ENCODE measurements at places on chromosomes 11 and 22.

- DNase-seq, result no peak
Observed at GRCh38 chr11:126153972-126154371, 57.5 kb downstream of the RPUSD4 start.

DNA sequence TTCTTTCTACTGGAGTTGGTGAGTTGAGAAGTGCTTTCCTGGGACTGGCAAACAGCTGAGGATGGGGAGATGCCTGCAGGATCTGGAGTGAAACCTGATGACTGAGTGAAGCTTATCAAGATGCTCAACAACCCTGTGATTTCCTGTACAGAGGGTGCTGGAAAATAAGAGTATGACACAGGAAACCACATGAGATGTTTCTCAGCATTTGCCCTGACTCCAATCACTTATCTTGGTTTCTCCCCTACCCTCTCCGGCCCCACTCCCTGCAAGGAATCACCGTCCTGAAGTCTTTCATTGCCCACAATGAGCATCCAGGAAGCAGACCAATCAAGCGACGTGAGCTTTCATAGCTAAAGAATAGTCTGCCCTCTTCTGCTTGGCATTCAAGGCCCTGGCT, at the start of gene MRGPRX2:
Gene MRGPRX2, minus strand, starts transcription at position 89 of the 400 bp plus-strand sequence. CDS start 4,315 bp downstream, outside the sequence.
- DNase-seq, result no peak

DNA sequence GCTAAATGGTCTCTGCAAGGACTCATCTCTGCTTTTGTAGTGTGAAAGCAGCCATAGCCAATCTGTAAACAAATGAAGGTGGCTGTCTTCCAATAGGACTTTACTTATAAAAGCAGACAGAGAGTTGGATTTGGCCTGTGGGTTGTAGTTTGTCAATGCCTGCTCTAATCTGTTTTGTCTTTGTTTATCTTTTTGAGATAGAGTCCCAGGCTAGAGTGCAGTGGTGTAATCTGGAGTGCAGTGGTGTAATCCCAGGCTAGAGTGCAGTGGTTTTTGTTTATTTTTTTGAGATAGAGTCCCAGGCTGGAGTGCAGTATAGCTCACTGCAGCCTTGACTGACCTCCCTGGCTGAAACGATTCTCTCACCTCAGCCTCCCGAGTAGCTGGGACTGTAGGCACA, 8.6 kb downstream of the PPP6R3 start:
- DNase-seq, result no peak

DNA sequence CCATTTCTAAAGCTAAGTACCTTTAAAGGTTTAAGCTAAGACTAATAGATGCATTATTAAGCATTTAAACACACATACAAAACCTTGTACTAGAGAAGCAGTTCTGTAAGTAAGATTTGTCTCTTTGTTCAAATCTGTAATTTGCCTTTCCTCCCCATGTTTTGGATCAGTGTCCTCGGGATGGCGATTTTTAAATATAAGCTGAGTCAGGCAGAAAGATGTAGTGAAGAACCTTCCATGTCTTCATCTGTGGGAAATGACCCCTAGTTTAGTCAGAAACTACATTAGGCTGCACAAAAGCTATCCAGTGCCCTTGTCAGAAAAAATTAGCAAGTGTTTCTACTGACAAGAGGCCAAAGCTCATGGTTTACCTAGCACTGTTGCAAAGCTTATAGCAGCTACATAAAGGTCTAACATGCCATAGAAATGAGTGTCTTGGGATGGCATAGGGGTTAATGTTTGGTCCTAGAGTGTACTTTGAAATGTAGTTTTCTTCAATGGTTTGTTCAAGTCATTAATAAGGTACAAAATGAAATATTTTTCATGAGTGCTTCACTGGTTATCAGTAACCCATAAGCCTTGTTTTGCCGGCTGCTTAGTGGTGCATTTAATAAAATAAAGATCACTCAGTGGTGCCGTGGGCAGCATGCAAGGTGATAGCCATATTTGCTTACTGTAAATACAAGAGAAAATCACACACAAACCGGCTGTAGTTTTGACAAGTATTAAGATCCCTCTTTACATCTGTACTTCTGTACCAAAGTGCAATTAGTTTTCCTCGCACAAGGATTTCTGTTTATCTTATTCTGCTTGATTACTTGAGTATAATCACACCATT, 139.8 kb downstream of the ELP4 start:
- no peak for DNase-seq

GRCh38 chr11:133555034-133555433, 22.7 kb upstream of the OPCML start:
- no peak for DNase-seq

DNA sequence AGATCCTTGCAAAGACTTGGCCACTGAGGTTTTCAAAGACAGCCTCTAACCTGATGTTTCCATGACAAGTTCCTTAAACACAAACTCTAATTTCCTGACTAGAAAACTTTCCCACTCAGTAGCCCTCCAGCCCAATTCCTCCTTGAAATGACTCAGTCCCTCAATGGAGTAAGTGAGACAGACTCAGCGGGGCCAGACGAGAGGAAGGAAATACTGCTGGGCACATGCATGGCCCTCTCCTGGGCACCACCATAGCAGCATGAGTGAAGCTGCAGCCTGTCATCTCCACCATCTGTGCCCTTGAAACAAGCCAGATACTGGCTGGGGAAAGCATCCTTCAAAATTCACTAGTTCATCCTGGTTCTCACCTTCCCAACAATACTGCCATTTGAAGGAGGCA, 76.2 kb upstream of the GDPD4 start:
- no peak for DNase-seq

- DNase-seq, result no peak
Observed at GRCh38 chr11:74204701-74205100, 33.6 kb downstream of the PPME1 start.

DNA sequence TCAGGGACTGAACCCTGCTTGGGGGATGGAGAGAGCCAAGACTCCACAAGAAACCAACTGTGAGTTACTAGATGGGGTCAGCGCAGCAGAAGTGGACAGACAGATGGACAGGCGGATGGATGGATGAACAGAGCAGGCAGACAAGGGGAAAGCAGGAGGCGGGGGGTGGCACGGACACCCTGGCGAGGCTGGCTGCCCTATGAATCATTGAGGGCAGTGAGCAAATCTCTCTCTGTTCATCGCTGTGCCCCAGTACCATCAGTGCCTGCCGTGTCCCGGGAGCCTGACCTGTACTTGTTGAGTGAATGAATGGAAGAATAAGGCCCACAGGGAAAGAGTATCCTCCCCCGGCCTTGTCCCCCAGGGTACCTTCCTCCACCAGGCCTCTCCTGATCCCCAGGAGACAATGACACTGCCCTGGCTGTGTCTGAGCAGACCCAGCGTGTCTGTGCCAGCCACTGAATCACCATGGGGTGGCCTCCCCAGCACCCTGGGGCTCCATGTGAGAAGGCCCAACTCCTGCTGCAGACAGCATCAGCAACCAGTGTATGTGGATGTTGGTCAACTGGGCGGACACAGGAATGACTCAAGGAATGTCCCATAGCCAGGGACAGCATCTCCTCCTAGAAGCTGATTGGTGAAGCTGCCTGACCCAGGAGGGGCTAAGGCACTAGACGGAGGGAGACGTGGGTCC, 5.1 kb upstream of the KLHL35 start:
- DNase-seq, result no peak

DNA sequence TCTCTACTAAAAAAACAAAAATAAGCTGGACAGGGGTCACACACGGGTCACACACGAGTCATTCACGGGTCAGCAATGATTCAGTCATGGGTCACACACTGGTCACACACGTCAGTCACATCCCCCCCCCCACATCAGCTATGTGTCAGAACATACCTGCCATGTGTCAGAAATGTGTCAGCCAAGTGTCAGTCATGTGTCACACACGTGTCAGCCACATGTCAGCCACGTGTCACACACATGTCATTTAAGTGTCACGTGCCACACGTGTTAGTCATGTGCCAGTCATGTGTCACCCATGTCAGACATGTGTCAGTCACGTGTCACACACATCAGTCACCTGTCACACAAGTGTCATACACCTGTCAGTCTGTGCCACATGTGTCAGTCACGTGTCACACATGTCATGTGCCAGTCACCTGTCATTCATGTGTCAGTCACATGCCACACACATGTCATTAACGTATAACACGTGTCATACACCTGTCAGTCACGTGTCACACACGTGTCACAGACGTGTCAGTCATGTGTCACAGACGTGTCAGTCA, 28.7 kb upstream of the MMP20 start:
- DNase-seq, result no peak

DNA sequence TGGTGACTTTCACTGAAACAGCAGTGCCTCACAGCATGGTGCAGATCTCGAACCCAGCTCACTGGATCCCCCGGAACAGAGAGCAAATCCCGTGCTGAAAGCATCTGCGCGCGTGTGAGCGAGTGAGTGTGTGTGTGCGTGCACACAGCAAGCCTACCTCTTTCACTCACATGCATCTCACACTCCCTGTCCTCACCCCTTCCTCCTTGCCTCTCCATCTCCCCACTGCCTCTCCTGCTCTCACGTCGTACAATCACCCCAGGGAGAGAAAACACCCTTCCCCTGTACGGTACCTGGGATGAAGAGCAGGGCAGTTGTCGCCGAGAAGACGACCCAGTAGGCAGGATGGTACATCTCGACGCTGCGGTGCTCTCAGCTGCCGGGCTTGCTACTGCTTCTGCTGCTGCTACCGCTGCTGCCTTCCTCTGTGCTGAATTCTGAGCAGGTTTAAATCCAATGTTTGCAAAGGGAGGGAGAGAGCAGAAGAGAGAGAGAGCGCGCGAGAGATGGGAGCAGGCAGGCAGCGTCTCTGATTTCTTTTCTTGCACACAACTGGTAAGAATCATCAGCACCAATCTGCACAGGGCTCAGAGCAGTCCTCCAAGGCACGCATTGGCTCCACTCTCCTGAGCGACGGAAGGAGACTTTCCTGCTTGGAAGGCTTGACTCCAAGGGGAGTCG, at the start of gene OPCML:
Gene OPCML, minus strand, starts transcription at position 531 of the 681 bp plus-strand sequence.
- no peak for DNase-seq

DNA sequence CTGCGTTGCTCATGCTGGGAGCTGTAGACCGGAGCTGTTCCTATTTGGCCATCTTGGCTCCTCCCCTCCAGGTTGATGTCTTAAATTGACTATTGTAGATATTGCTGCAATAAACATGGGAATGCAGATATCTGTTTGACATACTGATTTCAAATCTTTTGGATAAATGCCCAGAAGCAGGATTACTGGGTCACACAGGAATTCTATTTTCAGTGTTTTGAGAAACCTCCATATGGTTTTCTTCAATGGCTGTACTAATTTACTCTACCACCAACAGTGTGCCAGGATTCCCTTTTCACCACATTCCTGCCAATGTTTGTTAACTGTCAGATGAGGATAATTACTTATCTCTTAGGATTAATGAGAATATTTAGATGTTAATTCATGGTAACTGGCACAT, 467.0 kb downstream of the LUZP2 start:
- DNase-seq, result no peak

DNA sequence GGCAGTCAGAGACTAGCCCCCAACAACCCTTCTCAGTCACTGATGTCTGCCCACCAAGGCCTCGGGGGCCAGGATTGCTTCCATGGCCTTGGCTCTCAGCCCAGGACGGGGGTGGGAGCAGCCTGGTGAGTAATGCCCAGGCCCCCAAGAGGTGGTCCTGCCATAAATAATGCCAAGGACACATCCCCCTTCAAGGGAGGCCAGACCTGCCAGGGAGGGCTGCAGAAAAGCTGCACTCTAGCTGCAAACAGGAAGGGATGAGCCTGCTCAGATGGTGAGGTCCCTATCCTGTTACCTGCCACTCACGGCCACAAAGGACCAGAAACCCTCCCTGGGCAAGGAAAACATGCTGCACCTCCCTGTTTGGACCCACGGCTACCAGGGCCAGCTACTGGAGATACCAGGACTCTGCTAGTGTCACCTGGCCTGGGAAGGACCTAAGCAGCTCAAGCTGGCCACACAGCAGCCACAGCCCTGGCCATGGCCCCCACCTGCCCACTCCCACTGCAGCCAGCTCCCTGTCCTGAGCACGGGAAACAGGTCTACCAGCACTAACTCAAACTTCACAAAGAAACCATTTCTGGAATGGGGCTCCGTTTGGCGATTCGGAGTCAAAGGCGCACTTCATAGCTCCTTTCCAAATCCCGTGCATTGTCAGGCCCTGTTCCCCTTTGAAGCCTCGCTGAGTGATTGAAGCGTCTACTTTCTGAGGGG, 12.1 kb downstream of the GNB1L start:
- no peak for DNase-seq

DNA sequence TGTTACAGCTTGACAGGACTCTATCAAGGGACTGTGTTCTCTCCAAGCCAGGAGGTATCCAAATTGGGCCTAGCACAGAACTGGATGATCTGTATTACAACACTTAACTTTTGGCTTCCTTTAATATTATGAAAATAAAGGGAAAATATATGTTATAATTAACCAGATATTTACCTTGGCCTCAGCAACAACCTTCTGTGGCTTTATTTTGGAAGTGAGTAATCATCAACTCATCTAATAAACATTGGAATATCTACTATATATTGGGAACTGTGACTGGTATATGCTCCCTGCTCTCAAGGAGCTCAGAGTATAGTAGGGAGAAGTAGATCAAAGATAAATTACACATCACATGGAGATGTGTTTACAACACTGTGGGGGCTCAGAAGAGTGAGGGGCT, 352.2 kb downstream of the METTL15 start:
- no peak for DNase-seq

- no peak for DNase-seq
Observed at GRCh38 chr11:67532889-67533288, 9.6 kb upstream of the CABP2 start.

GRCh38 chr22:49667236-49667635, 160.4 kb downstream of the BRD1 start:
- no peak for DNase-seq
